ENCODE measurements at places on chromosomes 3 and 15.

- no peak for DNase-seq
Measured at GRCh38 chr3:52326976-52327375, 10.9 kb downstream of the DNAH1 start.

DNA sequence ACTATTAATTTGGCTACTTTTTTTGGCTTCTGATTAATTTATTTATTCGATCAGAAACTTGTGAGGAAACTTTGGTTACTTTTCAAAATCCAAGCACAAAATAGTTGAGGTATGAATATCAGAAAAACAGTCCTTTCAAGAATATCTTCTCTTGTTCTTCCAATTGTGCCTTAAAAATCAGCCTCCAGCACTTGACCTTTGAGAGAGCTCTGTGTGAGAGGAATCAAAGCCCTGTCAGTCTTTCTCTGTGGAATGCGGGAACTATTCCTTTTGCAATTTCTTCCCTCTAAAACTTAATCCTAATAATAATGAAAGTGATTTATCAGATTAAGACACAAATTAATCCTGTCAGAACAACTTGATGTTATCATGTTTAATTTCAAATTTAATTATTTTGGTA, 185.9 kb downstream of the ABHD5 start:
- DNase-seq: no peak

DNA sequence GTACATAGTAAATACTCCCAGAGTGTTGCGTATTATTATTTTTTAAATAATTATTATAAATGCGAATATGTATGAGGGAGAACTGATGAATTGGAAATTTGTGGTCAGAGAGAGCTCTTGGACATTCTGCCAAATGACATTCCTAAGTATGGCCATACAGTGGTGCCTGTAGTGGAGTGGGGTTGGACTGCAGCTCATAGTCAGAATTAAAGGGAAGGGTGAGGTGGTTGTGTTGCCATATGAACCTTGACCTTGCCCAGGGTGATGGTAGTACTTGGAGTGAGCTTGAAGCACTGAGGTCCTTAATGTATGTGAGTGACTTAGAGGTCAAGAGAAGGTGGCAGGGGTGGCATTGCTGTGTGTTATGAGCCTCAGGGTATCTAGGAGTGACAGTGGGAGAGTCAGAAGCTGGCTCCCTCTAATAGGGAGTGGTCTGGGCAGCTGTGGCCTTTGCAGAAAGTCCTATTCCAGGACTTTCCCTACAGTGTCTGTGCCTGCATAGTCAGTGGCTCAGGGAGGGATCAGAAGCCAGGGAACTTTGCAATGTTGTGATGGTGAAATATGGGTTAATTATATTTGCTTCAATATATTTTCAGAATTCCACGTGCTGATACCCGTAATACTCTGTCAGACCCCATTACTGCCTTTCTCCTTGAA, 26.2 kb downstream of the PDE8A start:
- no peak for DNase-seq

DNA sequence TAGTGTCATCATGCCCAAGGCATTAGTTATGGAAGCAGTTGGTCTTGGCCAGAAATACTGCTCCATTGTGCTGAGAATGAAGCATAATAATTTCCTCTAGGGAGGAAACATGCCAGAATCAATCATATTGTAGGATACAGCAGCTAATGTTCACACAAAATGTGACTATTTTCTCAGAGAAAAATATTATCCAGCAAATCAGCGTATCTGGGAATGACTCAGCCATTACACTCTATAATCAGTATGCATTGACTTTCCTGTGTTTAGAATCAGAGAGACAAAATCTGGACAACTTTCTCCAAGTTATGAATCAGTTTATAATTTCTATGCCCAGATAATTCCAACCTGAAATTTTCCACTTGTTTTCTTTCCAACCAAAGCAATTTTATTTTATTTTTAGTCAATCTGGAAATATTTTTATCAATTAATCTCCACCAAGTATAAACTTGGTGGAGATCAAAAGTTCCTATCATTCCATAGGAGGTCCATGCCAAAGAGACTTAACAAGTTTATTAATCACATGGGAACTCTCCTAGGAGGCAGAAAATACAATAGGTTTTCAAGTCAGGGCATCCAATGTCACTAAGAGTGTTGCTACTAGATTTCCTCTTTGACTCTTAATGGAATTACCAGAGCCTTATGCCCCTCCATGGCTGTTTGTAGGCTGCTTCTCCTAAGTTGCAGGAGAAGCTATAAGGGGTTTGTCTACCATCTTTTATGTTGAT, 36.4 kb downstream of the SUCNR1 start:
- DNase-seq: no peak

- DNase-seq: no peak
Measured at GRCh38 chr3:53807117-53807810, 39.0 kb downstream of the CHDH start.

DNA sequence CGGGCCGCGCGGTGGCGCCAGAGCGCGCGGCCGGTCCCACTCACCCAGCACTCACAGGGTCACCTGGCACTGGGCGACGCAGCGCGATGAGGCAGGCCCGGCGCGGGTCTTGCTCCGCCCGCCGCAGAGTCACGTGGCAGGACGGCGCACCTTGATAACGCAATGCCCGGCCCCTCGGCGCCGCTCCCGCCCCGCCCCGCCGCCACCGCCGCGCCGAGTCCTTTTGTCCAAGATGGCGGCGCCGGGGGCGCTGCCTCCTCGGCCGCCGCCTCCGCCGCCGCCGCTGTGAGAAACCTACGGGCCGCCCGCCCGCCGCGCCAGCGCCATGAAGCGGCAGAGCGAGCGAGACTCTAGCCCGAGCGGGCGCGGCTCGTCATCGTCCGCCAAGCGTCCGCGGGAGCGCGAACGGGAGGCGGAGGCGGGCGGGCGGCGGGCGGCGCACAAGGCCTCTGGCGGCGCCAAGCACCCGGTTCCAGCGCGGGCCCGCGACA, at the start of gene RBM15B:
RBM15B (plus strand) TSS at position 211 of the 491 bp plus-strand sequence; CDS start at position 326, 115 bp downstream.
- DNase-seq: peak; percentile 98

DNA sequence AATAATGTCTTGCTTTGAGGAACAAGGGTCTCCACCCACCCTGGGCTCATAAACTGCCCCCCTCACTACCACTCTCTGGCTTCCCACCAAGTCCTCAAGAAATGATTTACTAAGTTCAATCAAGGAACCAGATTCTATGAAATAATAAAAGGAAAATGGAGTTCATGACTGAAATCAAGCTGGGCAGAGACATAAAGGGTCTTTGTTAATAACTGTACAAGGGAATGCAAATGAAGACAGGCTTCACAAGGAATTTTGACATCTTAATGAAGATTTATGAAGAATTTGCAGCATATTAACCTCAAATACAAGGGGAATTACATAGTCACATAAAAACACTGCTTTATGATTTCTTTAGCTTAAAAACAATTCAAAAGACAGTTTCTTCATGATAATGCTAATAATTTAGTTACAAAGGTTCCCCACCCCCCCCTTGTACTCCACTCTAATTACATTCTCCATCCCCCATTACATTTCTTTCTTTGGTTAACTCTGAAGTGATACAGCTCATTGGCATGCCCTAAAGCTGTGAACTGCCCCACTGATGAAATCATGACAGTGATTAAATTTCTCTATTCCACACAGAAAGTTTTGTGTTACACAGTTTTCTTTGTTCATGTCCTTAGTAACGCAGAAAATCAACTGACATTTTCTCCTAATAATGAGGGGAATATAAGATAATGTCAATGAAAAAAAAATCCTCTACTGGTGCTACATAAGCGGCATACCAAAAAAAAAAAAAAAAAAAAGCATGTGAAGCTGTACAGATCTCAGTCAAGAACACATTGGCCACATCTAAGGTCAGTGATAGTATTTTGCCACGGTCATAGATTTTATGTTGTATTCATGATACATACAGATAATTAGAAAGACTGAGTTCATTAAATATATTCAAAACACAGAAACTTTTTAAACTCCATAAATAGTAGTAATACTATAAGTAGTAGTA, 54.4 kb downstream of the WWTR1 start:
- DNase-seq: no peak

- peak; percentile 86 for DNase-seq
Measured at GRCh38 chr3:105353485-105354161, 13.1 kb upstream of the ALCAM start.

DNA sequence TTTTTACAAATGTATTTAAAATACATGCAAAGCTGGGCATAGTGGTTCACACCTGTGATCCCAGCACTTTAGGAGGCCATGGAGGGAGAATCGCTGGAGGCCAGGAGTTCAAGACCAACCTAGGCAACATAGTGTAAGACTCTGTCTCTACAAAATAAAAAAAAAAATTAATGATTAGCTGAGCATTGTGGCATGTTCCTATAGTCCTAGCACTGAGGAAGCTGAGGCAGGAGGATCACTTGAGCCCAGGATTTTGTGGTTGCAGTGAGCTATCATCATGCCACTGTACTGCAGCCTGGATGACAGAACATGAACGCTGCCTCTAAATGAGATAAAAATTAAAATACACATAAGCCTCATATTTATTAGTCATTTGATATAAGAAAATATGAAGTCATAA, 142.8 kb downstream of the TCF12 start:
- DNase-seq: no peak

- DNase-seq: no peak
Measured at GRCh38 chr15:66613743-66614142, 47.9 kb upstream of the LCTL start.

- no peak for DNase-seq
Measured at GRCh38 chr3:181712226-181712552, 464 bp downstream of the SOX2 start.

DNA sequence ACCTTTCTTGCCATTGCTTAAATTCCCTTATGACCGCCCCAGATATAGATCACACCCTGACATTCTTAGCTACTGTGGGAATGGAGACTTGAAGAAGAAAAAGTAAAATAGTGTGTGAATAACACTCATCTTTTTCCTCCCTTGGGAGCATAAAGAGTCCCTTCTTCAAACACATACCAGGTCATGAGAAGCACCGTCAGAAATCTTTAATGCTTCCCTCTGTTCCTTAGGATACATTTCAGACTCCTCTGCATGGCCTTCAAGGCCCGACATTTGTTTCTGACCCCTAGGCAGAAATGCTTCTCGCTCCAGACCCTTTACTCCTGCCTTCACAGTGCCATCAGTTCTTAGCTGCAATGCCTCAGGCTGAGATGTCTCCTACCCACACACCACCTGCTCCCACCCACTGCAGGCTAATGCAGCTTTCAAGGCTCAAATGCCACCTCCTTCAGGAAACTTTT, 143.8 kb upstream of the IL12A start:
- no peak for DNase-seq

- DNase-seq: peak; percentile 13
Measured at GRCh38 chr3:130345487-130346079, at the start of gene COL6A5. TSS of gene COL6A5 (plus strand) at chr3:130345672. CDS start at chr3:130373639, 27,967 bp downstream.

DNA sequence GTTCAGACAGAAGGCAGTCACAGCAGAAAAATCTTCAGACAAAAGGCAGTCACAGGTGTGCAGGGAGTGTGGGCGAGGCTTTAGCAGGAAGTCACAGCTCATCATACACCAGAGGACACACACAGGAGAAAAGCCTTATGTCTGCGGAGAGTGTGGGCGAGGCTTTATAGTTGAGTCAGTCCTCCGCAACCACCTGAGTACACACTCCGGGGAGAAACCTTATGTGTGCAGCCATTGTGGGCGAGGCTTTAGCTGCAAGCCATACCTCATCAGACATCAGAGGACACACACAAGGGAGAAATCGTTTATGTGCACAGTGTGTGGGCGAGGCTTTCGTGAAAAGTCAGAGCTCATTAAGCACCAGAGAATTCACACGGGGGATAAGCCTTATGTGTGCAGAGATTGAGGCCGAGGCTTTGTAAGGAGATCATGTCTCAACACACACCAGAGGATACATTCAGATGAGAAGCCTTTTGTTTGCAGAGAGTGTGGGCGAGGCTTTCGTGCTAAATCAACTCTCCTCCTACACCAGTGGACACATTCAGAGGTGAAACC, 27.6 kb downstream of the ZNF589 start:
- DNase-seq: peak; percentile 30

GRCh38 chr15:77774350-77774749, 141.6 kb upstream of the LINGO1 start:
- no peak for DNase-seq

DNA sequence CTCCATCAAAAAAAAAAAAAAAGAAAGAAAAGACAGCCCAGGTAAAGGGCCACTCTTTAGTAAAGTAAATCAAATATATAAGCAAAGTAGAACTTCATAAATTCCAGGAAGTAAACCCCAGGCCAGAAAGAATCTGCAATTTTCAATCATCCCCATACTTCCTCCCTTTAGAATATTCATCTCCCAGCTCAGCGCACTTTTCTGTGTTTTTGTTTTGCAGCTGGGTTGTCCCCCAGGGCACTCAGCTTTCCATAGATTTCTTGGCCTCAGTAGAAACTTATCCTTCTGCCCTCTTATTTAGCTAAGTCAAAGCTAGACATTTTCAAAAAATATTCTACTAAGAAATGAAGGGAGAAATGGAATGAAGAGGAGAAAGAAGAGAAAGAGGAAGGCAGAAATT, 24.0 kb upstream of the SPRED1 start:
- DNase-seq: no peak

GRCh38 chr15:48289628-48290027, 41.6 kb upstream of the DUT start:
- DNase-seq: no peak

GRCh38 chr15:54250326-54250725, 272.1 kb downstream of the UNC13C start:
- DNase-seq: no peak

GRCh38 chr3:170761103-170761502, 108.9 kb downstream of the RPL22L1 start:
- no peak for DNase-seq

DNA sequence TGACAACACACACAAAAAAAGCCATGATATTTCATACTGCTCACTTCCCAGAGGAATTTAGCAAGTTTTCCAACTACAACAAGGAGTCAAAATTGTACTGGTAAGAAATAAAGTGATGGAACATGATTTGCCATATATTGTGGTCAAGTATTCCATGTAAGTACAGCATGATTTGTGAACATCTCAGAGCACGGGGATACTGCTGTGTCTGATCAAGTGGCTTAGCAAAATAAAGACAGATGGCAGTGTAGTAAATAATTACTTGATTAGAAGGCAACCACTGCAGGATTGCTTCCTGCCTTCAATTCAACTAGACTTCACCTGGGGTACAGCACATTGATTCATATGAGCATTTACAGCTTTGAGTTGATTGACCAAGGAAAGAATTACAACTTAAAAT, 51.6 kb upstream of the DUT start:
- no peak for DNase-seq

- DNase-seq: no peak
Measured at GRCh38 chr15:96428742-96429141, 98.2 kb downstream of the NR2F2 start.

DNA sequence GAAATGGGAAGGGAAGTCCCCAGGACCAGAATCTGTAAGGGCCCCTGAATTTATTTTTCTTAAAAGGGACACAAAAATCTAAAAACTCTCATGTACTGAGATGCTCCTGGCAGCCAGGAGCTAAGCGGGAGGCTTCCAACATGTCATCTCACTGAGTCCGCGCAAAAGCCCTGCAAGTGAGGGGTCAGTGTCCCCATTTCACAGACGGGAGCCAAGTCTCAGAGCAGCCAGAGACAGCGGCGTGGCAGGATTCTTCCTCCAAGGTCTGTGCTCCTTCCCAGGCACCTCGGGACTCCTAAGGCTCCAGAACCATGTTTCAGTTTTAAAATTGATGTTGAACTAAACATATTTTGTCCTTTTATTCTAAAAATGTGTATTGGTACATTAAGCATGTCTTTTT, 114.8 kb downstream of the ADCY5 start:
- no peak for DNase-seq

- no peak for DNase-seq
Measured at GRCh38 chr3:114319453-114319852, 25.6 kb downstream of the TIGIT start.

- DNase-seq: no peak
Measured at GRCh38 chr3:106811376-106811775, 565.9 kb upstream of the CCDC54 start.

GRCh38 chr3:140588558-140588957, 89.3 kb upstream of the TRIM42 start:
- no peak for DNase-seq
